Activated CD4-positive, alpha-beta T cell treated with anti-CD3 and anti-CD28 coated beads, Interleukin-2, amount 50 U/mL, for 24 hours (primary cell): ENCODE measurements at places on chromosomes 5 and 9.

DNA sequence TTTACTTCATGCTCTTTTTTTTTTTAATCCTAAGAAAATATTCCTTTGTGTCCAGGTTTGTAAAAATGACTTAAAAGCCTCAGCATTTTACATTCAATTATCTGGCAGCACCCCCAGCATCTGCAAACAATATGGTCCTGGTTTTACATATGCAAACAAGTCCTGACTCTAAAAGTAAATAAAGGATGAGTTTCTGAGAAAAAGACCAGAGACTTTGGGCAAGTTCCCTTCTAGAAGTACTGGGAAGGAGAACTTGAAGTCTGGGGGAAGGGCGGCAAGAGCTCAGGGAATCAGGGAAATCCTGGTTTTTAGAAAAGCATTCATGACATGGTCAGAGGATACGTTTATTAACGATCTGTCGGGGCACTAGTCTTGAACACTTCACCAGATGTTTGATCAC is 25.8 kb downstream of the COL23A1 start:
- DNase-seq: no peak

GRCh38 chr5:154365823-154366222 is 80.0 kb upstream of the SAP30L start:
- DNase-seq: no peak

GRCh38 chr5:51604324-51604723 is 221.1 kb downstream of the ISL1 start:
- no peak for DNase-seq

DNA sequence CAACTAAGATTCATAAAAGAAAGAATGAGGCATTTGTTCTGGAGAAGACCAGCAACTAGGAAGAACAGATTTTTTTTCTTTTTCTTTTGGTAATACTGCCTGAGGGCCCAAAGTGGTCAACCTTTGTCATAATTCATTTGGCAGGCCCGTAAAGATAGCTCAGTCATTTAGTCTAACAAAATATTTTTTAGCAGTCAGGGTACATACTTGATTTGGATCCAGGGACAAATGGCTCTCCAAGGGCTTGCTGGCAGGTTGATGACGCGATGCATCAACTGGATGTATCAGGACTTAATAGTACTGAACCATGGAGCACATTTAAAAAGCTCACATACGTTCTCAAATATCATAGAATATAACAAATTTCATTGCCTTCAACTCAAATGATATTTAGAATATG is 203.4 kb upstream of the ZNF608 start:
- DNase-seq: no peak

GRCh38 chr9:136147890-136148714 is 29.4 kb upstream of the TMEM250 start:
- DNase-seq: no peak

- DNase-seq: no peak
These were observed 3.9 kb downstream of the LCN12 start for GRCh38 chr9:136955943-136956335.

GRCh38 chr5:150489360-150490295 is 18.3 kb upstream of the NDST1 start:
- DNase-seq: no peak

DNA sequence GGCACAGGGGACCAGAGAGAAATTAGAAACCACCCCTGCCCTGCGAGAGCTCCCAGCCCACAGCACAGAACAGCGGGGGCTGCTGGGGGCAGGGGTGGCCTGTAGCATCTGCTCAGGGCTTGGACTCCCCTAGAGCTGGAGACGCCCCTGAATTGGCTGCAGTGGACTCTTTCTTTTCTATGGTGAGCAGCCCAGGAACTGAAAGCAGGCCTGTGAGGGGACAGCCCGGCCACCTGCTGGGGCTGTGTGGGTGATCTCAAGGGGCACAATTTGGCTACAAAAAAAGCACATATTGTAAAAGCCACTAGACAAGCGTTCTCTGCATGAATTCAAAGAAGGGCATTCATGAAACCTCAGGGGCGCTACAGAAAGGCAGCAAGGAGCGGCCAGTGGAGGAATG is 57.5 kb upstream of the ICE1 start:
- no peak for DNase-seq

- no peak for DNase-seq
These were observed 82.7 kb downstream of the EGFLAM start for GRCh38 chr5:38341056-38341455.

- DNase-seq: no peak
These were observed 596.5 kb downstream of the IRX1 start for GRCh38 chr5:4192111-4192510.

DNA sequence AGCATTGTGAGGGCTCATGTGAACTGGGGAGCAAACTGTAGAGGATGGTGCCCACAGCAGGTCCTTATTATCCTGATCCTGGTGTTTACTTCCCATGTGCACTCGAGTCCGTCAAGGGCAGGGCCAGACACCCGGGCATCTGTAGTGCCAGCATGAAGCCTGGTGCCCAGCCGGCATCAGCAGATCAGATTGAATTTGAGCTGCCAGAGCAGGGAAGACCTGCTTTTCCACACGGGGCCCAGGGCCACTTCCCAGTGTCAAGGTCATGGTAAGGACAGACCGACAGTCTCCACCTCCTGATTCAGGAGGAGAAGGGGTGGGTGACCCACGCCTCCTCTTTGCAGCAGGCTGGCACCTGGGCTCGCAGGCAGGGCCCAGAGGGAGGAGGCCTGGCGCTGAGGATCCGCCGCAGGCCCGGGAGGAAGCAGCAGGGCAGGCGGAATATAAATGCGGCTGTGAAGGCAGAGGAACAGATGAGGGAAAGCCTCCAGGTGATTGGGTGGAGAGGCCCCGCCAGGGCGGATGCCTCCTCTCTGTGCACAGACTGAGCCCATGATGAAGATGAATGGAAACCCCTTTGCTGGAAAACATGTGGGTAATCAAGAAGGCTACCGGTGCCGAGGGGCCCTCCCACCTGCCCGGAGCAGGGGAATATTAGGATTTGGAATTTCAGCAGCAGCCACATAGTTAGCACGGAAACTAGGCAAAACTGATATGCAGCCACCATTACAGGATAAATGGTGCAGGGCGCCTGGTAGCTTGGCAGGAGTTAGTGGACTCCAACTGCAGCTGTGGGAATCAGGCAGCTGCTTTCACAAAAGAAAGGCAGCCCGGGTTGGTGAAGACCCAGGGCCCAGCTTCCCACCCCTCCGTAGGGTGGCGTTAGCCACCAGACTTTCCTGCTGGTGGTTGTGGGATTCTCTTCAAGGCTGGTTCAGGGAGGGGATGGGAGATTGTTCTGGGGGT is 114.9 kb downstream of the GAPVD1 start:
- DNase-seq: no peak

GRCh38 chr5:43203373-43203772 is 11.3 kb downstream of the NIM1K start:
- no peak for DNase-seq

DNA sequence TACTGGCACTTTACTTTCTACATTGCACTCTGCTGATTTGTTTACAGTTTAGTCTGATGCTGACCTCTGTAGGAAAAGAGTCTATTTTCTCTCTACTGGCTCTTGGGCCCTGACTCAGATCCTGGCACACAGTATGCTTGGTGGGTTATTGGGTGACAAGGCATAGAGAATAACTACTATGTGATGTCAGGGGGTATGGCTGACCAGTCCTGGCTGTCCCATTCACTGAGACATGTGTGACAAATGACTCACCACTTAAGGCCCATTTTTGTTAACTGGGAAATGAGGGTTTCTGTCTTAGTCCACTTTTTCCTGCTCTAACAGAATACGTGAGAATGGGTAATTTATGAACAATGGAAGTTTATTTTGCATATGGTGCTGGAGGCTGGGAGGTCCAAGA is 66.4 kb downstream of the DAPK1 start:
- DNase-seq: no peak

DNA sequence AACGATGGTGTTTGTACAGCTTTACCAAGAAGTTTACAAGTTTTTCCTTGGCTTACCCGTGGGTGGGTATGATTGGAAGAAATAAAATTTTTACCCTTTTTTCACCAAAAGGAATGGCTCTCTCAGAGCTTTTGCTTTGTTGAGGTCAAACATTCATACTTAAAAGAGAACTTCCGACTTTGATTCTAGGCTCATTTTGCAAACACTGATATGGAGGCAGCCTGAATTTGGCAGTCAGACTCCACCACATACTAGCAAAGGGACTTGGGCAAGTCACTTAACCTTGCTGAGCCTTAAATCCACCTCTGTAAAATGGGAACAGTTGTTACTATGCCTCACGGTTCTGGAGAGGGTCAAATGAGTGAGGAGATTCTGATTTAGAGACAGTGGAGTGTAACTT is 153.5 kb downstream of the PRKACG start:
- DNase-seq: no peak

GRCh38 chr9:14423815-14424261 is 109.9 kb upstream of the NFIB start:
- DNase-seq: no peak

GRCh38 chr5:141640698-141641097 is 3.9 kb downstream of the RELL2 start:
- DNase-seq: no peak

GRCh38 chr5:156715287-156715686 is 134.8 kb upstream of the PPP1R2B start:
- DNase-seq: no peak

DNA sequence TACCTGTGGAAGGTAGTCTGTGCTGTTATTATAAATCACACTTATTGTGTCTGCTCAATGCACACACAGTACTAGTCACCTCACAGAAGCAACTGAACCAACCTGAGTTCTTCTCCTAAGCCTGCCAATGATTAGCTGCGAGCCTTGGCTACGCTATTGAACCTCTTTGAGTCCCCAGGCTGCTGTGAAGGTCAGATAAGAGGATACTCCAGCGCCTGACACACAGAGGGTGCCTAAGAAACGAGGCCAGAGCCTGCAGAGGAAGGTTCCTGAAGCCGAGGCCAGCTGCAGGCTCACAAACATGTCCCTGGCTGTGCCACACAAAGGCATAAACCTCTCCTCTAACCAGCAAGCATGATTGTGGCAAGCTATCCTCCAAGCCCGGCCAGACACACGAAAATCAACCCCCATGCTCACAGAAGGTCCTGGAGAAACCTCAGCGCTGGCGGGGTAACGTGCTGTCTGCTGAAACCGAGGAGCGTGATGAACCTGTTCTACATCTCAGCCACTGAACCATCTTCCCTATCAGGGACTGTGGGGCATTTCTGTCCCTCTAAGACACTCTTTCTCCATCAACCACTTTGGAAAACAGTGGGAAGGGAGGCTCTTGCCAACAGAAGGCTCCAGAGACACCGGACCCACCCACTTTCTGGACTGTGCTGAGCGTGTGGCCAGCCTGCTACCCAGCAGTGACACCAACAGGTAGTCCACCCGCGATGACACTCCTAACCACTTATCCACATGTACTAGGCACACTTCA is 53.2 kb upstream of the SLC25A51 start:
- no peak for DNase-seq

DNA sequence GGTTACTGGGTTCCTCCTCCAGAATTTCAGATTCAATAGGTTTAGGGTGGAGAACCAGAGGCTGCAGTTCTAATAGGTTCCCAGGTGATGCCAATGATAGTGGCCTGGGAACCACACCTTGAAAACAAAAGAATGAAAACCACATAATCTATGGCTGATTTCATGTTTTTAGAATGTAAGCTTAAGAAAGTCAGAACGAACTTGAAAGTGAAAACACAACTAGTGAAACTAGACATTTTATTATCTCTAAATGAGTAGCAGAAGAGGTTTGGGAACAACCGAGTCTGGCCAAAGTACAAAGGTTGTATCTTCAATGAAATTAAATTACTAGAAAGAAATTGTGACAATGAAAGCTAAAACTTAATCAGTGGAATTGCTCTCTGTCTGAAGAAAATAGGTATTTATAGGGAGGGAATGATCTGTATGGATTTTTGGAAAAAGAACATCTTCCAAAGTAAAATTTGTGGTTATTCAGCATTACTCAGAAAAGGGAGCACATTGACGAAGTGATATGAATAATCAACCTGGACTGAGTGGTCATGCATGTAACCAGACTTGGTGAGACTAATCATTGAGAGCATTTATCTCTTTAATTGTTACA is 24.9 kb upstream of the CEP120 start:
- DNase-seq: peak; percentile 8

GRCh38 chr9:127847178-127847510 is 7.3 kb downstream of the ENG start:
- DNase-seq: no peak

- no peak for DNase-seq
These were observed 121.2 kb downstream of the PALM2AKAP2 start for GRCh38 chr9:109901201-109901600.

- no peak for DNase-seq
These were observed 74.3 kb downstream of the EPB41L4B start for GRCh38 chr9:109246533-109246932.

DNA sequence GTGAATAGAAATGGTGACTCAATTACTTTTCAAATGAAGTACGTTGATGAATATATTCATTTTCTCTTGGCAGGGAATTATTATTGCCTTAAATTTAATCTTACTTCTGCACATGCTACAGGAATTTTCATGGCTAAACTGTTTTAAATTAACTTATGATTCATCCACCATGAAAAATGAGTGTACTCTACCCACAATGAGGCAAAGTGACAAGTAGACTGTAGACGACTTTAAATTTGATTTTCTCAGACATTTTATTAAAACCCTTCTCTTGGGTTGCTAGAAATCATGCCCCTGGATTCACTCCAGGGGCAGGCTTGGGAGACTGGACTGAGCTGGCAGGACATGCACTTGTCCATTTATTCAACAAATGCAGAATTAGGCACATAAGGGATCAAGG is 23.5 kb upstream of the ERAP2 start:
- no peak for DNase-seq

DNA sequence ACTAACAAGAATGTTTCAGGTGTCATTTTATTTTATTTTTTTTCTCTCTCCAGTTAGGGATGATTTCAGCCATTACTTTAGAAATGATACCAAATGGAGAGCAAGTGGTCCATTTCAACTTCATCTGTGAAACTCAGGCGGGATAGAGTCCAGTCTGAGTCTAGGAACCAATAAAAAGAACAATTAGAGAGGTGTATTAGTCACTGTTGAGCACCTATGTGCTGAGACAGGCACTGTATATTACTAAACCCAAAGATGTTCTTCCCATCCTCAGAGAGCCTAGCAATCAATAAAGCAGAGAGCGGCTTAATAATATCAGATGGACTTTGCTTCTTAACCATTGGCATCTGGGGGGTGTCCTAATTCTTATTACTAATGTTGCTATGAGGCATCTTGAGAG is 410.3 kb upstream of the SLC24A2 start:
- DNase-seq: no peak

GRCh38 chr5:14735944-14736343 is 71.4 kb downstream of the OTULIN start:
- DNase-seq: no peak

GRCh38 chr5:60794691-60795090 is 49.4 kb downstream of the ELOVL7 start:
- no peak for DNase-seq

DNA sequence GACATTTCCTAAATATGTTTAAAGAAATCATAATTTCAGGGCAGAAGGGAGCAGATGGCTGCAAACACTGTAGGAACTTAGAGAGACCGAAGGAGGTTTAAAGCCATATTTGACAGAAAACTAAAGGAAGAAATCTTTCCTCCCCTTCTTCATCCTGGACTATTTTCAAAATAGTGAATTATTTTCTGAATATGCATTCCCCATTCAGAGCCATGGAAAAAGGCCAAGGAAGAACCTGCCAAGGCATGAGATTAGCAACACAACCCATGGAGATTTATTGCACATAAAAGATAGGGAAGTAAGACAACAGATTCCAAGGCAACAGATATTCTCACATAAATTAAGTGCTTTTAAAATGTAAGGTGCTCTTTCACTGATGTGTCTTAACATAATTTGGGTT is 233.3 kb upstream of the ADAMTS16 start:
- no peak for DNase-seq

GRCh38 chr9:28868228-28868990 is 1295.1 kb upstream of the C9orf72 start:
- no peak for DNase-seq

GRCh38 chr5:82405161-82405560 is 127.0 kb upstream of the RPS23 start:
- no peak for DNase-seq
